Muscle of arm (tissue), 14 donors: ENCODE measurements at places on chromosomes 7 and 10.

GRCh38 chr7:38630720-38631673 is at the start of gene AMPH:
AMPH (minus strand) TSS chr7:38631373; CDS start chr7:38631351, 22 bp downstream.
- peak; percentile 76 for DNase-seq

DNA sequence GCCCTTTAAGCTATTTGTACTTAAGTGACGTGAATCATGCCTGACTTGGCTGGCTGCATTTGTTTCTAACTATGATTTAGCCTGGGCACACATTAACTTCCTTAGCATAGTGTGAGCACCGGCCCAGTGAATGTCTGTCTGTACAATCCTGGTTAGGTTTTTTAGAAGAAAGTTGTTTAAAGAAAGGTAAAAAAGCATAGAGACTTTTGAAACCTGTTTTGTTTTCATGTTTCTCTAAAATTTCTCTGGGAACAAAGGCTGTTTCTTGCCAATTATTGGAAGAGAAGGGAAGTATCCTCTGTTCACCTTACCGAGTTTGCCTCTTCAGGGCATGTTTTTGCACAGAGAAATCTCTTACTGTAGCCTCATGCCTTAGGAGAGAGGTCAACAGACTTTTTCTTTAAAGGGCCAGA is 42.9 kb upstream of the MET start:
- DNase-seq, result no peak

GRCh38 chr7:120023494-120024167 is 249.3 kb upstream of the KCND2 start:
- no peak for DNase-seq

DNA sequence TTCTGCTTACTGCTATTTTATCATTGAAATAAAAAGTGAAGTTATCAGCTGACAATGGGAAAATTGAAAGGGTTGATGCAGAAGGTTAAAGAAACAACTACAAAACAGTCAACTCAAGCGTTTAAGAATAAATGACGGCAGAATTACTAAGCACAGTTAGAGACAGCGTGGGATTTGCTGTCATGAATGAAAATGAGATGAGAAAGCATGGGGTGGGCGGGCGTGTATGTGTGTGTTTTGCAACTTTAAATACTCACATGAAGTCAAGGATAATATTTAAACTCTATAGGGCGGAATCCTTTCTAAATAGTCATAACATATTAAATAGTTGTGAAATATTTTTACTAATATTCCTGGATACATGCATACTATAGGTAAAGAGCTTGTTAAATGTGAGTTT is 450.8 kb downstream of the ETV1 start:
- no peak for DNase-seq

DNA sequence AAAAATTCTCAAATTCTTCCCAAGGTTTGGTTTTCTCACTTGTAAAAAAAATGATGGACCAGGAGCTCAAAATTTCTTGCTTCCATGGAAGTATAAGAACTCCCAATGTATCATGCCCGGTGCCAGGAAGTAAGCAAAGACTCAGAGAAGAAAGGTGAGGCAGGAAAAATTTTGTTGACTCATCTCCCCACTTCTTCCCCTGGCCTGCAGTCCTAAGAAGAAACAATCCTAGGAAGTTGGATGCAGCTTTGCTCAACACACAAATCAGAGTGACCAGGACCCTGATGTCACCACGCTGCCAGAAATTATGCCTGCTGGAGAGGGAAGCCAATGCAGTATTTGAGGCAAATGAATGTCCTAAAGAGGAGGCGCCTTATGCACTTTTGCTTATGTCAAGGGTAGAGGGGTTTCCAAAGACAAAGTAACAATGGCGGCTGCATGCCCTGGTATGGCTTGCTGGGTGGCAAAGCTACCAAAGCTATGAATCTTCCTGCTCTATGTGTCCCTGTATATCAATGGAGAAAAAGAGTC is 163.6 kb downstream of the NEURL1 start:
- DNase-seq, result no peak

- no peak for DNase-seq
Observed at GRCh38 chr7:128939861-128940410, 2.2 kb downstream of the IRF5 start.
